ENCODE measurements at places on chromosomes 5 and 9.

DNA sequence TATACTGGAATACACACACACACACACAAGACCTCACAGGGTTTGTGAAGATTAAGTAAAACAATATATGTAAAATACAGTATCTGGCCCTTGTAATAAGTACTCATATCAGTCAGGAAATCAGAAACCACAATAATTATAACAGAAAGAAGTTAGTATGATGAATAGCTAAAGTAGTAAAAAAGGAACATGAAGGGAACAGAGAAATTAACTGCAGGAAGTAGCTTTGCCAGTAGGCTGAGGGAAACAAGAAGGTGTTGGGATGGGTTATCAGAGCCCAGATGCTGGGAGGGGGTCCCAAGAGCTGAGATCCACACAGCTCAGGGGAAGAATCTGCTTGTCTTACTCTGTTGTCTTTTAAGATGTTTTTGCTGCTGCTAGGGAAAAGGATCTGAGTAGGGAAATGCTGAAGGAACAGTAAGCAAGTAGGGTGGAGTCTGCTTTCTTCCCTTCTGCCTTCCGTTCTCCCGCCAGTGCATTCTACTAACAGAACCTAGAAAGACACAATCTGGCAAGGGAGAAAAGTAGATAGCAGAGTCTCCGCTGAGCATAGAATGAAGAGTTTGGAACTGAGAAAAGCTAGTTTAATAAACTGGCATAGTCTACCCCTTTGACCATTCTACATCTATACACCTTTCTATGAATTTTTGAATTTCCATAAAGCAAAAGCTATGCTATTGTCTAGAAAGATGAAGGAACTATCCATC lies 55.3 kb upstream of the ALDH1A1 start:
- no peak for DNase-seq

GRCh38 chr9:121464968-121465367 lies 34.7 kb downstream of the GGTA1 start:
- no peak for DNase-seq

DNA sequence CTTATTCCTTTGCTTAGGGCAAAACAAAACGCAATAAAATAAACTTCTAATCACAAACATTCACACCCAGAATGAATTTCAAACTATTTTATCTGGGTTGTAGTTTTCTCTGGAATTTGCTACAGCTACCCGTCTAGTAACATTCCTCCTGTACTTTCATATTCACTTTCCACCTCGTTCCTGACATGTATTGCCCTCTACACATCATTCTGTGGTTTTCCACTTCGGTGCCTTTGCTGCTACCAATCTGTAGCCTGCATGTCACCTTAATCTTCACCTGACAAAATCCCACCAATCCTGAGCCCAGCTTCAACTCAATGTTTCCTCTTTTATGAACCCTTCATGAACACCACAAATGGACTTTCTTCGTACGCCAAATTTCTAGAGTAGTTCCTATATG lies 694.1 kb upstream of the C9orf72 start:
- no peak for DNase-seq

GRCh38 chr9:112069318-112070169 lies 105.6 kb downstream of the SUSD1 start:
- DNase-seq = peak; percentile 80

- no peak for DNase-seq
Observed at GRCh38 chr9:110069326-110070248, 138.4 kb downstream of the C9orf152 start.

- DNase-seq = peak; percentile 7
Observed at GRCh38 chr5:44983006-44983405, 174.3 kb downstream of the MRPS30 start.

GRCh38 chr5:56810826-56811225 lies 4.5 kb upstream of the MAP3K1 start:
- DNase-seq = no peak

GRCh38 chr5:111299067-111299481 lies 74.9 kb downstream of the CAMK4 start:
- no peak for DNase-seq

DNA sequence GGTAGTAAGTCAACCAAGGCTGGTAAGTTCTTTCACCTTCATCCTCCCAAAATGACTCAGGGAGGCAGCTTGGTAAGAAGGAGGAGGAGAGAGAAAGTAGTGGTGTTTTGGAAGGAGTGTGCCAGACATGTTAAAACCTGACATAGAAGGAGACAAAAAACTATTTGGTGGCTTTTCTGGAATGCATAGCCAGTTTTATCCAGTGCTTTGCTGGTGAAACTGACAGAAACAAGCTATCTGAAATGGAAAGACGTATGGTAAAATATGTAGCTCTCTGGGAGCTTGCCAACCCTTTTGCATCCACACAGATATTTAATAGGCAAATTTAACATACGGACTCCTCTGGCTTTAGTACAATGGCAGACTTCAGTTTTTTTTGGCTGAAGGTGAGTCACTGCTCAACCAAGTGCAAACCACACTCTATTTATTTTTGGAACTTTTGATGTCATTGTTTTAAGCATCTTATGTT lies 45.4 kb downstream of the RAB14 start:
- DNase-seq = peak; percentile 43

DNA sequence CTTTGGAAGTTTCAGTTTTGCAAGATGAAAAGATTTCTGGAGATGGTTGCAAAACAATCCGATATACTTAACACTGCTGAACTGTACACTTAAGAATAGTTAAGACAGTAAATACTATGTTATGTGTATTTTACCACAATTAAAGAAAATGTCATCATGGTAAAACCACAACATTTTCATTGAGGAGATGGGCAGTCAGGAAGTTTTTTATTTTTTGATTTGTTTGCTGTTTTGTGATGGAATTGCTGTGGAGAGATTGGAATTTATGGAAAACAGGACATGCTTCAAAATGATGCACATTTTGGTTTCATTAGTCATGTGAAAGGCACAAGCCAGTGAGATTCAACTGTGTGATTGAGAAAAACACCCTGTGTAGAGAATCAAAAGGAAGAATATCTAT lies 90.5 kb upstream of the AGXT2 start:
- no peak for DNase-seq

GRCh38 chr9:132745756-132746709 lies 75.8 kb downstream of the GTF3C4 start:
- no peak for DNase-seq

DNA sequence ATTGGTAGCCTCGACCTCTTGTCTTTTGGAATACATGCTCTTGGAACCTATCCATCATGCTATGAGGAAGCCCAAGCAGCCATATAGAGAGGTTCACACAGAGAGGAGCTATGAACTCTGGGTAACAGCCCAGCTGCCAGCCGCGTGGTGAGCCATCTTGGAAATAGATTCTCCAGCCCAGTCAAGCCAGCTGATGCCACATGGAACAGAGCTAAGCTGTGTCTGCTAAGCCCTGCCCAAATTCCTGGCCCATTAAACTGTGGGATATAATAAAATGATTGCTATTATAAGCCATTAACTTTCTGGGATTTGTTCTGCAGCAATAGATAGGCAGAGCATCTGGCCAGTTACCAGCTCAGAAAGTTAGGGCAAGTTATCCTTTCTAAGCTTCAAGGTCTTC lies 4.9 kb upstream of the PRUNE2 start:
- DNase-seq = no peak

GRCh38 chr9:78041971-78042370 lies 10.4 kb upstream of the GNAQ start:
- no peak for DNase-seq

DNA sequence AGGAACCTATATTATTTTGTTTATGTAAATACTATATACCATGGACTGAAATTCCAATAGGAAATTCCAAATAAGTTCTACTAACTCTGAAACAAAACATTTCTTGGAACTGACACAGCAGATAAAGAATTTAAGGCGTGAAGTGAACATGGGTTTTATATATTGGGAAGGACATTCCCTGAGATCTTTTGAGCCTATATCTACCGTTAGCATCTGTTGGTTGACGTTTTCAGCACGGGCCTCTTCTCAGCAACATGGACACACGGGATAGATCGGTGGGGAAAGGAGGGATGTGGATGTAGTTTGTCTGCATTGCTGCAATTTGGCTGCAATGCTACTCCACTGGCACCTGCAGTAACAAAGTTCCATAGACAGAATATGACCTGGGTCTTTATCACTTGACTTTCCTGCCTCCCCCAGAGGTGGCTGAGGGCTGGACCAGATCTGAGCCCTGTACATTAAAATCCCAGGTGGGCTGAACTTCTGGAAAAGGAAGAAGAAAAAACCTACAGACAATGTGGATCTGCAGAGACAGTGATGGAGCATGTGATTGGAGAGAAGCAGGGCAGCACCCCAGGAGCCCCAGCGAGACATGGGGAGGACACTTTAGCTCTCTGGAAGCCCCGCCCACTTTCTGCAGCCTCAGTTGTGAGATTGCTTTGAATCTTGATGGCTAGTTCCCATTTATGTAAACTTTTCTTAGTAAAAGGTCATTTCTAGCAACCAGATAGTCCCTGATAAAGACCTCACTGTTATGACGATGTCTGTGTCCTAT lies 91.2 kb upstream of the CPEB4 start:
- no peak for DNase-seq

GRCh38 chr5:58040044-58040443 lies 419.8 kb downstream of the PLK2 start:
- no peak for DNase-seq

DNA sequence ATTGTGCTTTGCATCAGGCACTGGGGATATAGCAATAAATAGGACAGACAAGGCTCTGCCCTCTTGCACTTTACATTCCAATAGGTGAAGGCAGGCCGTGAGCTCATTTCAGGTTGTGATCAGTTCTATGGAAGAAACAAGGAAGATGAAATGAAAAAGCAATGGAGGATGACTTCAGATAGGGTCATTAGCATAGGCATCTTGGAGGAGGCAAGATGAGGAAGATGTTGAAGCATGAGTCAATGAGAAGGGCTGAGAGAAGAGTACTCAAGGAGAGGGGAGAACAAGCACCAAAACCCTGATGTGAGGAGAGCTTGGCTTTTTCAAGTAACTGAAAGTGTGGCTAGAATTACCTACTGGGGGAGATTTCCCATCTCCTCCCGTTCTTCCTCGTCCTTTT lies 5.0 kb upstream of the SPARC start:
- DNase-seq = no peak

DNA sequence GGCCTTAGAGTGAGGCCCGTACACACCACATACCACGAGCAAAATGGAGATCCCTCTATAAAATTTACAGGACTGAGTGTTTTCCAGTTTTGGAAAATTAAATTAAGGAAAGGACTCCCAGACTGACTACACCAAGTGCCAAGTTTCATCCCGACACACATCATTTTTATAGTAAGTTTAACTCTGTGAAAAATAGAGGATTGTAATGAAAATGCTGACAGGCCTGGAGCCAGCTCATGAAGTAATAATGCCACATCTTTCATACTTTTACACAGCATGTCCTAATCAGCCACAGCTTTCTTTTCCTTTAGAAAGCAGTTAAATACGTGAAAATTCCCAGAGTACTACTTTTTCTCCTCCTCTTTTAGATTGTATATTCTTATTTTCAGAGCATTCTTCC lies 169.2 kb downstream of the SAXO1 start:
- DNase-seq = no peak

DNA sequence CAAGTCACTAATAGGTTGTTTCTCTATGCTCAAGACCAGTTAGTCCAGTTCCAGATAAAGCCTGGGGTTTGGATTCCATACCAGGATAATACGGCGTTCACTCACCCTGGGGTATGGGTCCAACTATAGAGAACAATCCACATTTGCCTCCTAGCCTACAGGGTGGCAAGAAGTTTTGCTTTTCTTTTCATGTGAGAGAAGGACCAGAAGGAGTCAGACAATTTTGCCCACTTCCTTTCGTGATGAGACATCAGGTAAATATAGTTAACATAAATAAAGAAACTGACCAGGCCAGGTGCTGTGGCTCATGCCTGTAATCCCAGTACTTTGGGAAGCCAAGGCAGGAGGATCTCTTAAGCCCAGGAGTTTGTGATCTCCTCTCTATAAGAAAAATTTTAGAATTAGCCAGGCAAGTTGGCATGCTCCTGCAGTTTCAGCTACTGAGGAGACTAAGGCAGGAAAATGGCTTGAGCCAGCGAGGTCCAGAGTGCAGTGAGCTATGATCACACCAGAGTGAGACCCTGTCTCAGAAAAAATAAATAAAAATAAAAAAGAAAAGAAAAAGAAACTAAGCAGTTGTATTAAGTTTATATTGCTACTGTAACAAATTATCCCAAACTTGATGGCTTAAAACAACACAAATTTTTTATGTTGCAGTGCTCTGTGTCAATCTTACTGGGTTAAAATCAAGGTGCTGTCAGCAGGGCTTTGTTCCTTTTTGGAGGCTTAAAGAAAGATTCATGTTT lies 7.5 kb upstream of the REEP5 start:
- DNase-seq = no peak
